Bronchial epithelial cell (primary cell): ENCODE measurements at places on chromosomes 4 and X.

DNA sequence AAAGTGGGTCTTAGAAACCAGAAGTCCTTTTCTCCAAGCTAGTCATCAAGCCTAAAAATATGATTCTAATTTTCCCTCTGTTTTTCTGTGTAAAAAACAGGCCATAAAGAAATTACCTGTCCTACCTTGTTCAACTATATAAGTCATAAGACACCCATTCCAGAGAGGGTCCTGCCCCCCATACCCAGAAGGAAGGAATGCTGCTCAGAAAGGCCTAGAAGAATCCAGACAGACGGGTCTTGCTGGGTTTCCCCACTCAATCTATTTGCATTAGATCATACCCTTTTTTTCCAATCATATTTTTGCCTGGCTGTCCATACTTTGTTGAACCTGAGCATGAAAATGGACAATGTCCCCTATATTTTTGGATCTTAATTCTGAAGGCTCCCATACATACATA lies 16.3 kb upstream of the XAGE2 start:
- no peak for DNase-seq

GRCh38 chr4:14434483-14434882 lies 567.8 kb upstream of the CPEB2 start:
- DNase-seq = no peak

DNA sequence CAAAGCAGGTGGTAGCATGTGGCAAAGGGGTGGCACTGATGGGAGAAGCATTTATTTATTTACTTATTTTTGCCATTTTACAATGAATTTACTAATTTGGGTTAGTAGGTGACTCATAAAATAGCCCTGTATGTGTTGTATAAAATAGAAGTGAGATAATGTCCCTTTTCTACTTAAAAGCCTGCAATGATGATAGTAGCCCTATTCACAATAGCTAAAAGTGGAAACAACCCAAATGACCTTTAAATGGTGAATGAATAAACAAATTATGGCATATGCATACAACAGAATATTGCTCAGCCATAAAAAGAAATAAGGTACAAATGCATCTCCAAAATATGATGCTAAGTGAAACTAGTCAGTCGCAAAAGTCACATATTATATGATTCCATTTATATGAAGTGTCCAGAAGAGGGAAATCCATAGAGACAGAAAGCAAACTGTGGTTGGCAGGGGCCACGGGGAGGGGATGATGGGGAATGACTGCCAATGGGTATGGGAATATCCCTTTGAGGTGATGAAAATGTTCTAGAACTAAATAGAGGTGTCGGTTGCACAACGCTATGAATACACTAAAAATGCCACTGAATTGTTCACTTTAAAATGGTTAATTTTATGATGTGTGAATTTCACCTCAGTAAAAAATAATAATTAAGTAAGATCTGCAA lies 35.8 kb upstream of the FAM9C start:
- DNase-seq = no peak

DNA sequence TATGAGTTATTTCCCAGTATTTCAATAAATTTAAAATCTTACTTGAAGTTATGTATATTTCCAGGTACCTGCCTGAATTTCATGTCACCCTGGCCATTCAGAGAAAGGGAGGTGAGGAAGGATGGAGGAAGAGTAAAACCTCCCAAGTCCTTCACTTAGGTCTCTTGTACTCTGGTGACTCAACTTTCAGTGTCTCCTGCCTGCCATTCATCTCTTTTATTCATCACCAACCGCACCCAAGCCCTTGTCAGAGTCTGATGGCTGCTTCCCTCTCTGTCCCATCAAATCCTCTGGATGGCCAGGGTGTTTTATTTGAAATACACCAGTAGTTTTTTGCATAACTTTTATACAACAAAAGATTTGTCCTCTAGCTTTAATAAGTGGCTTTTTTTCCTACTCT lies 17.8 kb downstream of the TMPRSS11E start:
- peak; percentile 73 for DNase-seq

DNA sequence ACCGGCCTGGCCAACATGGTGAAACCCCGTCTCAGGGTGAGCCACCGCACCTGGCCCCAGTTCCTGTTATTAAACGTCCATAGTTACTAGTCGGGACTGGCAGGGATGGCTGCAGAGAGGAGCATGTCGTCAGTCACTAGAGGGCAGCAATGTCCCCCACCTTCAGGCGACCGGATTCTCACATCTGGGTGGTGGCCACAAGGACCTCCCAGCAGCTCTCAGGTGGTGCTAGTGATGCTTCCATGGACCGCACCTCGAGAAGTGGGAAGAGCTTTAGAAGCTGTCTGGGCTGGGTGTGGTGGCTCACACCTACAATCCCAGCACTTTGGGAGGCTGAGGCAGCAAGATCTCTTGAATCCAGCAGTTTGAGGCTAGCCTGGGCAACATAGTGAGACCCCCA lies 13.3 kb upstream of the IL3RA start:
- DNase-seq = no peak

- peak; percentile 28 for DNase-seq
These were observed 323.9 kb upstream of the CASK start for GRCh38 chrX:42247241-42247640.
